AG04449 (cell line): ENCODE measurements at places on chromosomes 5 and 9.

DNA sequence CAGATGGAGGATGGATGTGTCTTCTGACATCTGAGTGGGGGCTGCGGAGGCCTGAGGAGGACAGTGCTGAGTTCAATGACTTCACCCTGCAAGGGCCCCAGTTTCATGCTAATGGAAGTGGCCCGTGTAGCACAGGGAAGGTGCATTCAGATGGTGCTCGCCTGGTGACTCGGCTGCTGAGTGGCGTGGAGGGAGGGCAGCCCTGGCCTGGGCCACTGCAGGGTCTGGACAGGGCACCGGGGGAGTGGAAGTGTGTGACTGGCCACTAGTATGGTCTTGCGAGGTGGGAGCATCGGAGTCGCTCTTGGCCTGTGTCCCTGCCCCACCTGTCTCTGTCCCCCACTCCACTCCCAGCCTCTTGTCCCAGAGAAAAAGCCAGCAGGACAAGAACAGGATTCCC is 1.7 kb upstream of the SLC9A3 start:
- no peak for DNase-seq

DNA sequence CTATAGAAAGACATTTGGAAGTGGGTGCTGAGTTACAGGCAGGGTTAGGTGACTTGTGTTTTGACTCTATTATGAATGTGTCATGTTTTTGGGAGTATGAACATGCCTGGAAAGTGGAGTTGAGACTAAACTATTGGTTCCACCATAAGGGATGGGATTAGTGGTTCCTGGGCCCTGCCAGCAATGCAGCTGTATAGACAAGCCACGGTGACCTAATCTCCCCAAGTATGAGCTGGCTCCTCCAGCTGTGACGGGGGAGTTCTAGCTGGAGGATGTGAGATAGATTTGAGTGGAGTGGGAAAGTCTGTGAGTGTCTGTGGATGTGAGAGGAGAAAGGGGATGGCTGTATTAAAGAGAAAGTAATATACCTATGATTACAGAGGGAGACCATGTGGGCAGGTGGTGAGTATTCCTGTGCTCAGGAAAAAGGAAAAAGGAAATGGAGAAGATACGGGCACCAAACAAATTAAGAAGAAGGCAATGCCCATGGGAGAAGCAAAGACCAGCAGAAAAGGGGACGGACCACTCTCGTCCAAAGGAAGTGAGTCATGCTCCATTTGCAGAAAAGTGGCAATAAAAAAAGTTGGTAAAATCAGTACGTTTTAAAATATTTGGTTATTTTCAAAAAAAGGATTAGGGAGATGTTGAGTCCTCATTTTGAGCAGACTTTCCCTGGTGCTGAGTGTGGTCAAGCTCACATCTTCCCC is 48.3 kb upstream of the ICE1 start:
- DNase-seq = no peak

DNA sequence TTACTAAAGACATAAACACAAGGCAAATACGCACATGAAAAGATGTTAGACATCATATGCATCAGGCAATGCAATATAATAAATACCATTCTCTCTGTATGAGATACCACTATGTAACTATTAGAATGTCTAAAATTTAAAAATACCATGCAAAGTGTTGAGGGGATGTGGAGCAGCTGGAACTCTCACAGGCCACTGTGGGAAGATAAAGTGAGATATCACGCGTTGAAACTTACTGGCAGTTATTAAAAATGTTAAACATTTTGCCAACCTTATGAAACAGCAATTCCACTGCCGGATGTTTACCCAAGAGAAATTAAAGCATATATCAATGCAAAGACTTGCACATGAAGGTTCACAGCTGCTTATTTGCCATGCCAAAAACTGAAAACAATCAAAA is 556.7 kb downstream of the LRRC70 start:
- DNase-seq = no peak

GRCh38 chr9:128611600-128612394 is 44.9 kb downstream of the DYNC2I2 start:
- DNase-seq = no peak

DNA sequence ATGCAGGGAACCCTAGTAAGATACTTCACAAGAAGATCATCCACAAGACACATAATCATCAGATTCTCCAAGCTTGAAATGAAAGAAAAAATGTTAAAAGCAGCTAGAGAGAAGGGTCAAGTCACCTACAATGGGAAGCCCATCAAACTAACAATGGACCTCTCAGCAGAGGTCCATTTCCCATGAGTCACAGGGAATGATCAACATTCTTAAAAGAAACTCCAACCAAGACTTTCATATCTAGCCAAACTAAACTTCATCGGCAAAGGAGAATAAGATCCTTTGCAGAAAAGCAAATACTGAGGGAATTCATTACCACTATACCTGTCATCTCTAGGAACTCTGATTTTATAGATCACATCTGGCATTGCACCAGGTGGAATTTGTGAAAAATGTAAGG is 52.9 kb upstream of the SPATA31E1 start:
- DNase-seq = no peak

DNA sequence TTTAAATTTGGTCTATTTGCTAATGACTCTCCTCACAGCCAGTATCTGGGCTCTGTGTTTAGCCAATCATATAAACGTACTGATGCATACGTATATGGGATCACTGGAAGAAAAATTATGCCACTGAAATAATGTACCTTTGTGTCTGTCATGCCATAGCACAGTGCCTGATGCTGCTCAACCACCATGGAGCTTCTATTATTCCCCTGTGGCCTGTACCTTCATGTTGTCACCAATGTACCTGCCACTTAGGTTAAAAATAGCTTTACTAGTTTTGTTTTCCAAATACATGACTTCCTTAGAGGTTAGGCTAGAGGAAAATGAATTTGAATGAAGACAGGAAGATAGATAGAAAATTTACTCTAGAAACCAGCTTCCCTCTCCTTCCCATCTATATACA is 34.6 kb downstream of the HACD4 start:
- DNase-seq = no peak

GRCh38 chr5:72606525-72606924 is 99.3 kb upstream of the ZNF366 start:
- DNase-seq = no peak

- DNase-seq = no peak
These were observed 176.1 kb downstream of the ATPSCKMT start for GRCh38 chr5:10073441-10074104.

GRCh38 chr9:129108805-129109536 is 1.6 kb downstream of the CRAT start:
- no peak for DNase-seq

- DNase-seq = peak; percentile 7
These were observed 1038.3 kb downstream of the TLE1 start for GRCh38 chr9:80651044-80651443.

- DNase-seq = no peak
These were observed 126.7 kb downstream of the SLC25A46 start for GRCh38 chr5:110865400-110866094.

DNA sequence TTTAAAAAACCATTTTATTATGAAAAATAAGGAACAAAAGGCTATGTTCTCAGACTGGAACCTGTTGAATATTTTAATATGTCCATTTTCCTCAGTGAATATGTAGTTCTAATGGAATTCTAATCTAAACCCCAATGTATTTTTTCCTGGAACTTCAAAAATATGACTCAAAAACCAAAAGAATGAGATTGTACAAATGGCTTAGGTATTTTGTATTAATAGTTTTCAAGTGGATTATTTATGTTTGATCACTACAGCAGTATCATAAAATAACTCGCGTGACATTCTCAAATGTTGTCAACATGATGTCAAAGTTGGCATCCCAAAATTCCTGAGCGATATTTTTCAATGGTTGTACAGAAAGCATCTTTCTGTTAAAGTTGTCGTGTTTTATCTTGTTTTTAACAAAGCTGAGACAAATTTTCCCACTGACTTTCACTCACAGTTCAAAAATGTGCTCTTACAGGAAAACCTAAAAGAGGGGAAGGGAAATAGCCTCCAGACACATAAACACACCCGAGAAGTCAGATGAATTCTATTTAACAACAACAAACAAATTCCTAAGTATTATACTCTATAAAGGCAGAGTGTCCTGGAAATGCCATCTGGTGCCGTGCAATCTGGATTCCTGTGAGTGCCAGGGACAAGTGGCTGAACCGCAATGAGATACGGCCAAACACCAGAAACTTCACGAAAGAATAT is 68.1 kb upstream of the TAS2R1 start:
- peak; percentile 24 for DNase-seq

- DNase-seq = no peak
These were observed 1.4 kb upstream of the GDNF start for GRCh38 chr5:37841203-37841602.

DNA sequence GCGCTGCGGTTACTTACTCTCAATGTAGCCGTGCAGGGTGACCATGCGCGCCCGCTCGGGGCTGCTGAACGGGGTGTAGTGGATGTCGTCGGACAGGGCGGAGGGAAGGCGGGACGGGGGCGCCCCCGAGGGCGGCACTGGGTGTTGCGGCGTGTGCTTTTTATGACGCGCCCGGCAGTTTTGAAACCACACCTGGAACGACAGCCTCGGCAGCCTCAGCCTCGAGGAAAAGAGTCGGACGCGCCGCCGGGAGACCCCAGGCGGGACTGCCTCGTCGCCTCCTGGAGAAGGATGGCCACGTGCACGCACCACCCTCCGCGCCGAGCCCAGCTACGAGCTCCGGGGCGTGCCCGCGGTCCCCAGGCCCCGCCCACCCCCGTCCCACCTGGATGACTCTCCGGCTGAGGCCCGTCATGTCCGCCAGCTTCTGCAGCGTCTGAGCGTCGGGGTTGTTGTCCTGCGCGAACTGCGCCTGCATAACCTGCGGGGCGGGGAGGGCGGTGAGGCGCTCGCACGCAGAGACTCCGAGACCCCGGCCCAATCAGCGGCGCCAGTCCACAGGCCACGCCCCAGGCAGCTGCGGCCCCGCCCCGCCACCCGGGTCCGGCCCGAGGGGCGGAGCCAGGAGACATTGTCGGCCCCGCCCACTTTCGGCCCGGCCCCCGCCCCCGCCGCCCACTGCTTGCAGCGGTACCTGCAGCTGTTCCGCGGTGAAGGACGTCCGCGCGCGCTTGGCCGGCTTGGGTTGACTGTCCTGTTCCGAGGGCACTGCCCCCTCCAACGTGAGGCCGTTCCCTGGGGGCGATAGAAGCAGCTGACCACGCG is 15.0 kb downstream of the LHX6 start:
- no peak for DNase-seq

GRCh38 chr9:134390947-134391318 is 64.7 kb downstream of the RXRA start:
- DNase-seq = no peak

GRCh38 chr5:151257731-151258181 is 4.8 kb downstream of the GM2A start:
- no peak for DNase-seq

- DNase-seq = no peak
These were observed 92.1 kb downstream of the PDZD2 start for GRCh38 chr5:31731016-31731415.

DNA sequence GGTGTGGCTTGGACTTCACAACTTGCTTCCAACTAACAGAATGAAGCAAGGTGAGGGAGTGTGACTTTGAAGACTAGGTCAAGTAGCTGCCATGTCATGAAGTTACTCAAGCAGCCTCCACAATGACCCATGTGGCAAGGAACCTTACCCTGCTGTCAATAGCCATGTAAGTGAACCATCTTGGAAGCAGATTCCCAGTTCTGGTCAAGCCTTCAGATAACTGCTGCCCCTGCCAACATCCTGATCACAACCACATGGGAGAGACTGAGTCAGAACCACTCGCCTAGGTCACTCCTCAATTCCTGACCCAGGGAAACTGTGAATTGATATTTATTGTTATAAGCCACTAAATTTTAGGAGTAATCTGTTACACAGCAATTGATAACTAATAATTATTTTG is 10.9 kb downstream of the ZCCHC10 start:
- DNase-seq = no peak

DNA sequence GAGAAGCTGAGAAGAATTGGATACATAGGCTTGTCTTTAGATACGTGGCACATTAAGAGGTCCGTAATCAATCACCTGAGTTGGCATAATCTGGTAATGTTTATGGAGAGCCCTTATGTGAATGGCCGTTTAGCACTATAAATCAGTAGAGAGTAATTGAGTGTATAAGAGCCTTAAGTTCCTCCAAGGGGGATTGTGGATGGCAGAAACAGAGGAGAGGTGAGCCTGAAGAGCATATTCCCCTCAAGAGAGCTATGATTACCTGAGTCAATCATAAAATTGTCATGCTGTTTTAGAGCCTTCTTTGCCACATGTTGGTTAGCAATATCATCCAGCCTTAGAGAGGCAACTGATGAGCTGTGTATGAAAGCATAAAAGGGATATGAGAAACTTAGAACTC is 58.8 kb downstream of the FOCAD start:
- DNase-seq = no peak

- DNase-seq = no peak
These were observed 57.7 kb downstream of the DUSP1 start for GRCh38 chr5:172713113-172713808.

GRCh38 chr5:159971931-159972461 is 36.9 kb upstream of the TTC1 start:
- DNase-seq = no peak

DNA sequence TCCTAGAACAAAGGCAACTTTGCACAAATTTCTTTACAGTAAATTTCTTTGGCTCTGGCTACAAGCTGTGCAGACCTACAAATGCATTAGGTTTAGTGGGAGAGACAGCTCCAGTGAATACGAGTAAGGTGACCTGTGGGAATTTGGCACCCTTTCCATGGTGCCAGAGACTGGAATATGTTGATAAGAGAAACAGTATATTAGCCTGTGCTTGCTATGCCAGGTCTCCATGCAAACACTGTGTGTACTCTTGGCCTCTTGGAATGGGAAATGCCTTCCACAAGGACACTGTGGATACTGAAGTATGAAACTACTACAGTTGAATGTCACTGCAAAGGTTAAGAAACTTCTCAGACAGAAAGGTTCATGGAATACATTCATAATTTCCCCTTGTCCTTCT is 458.5 kb downstream of the IRX1 start:
- no peak for DNase-seq

- peak; percentile 75 for DNase-seq
These were observed 219.8 kb downstream of the ARL15 start for GRCh38 chr5:54090495-54091120.

GRCh38 chr5:33941090-33941489 is 4.9 kb downstream of the RXFP3 start:
- no peak for DNase-seq

DNA sequence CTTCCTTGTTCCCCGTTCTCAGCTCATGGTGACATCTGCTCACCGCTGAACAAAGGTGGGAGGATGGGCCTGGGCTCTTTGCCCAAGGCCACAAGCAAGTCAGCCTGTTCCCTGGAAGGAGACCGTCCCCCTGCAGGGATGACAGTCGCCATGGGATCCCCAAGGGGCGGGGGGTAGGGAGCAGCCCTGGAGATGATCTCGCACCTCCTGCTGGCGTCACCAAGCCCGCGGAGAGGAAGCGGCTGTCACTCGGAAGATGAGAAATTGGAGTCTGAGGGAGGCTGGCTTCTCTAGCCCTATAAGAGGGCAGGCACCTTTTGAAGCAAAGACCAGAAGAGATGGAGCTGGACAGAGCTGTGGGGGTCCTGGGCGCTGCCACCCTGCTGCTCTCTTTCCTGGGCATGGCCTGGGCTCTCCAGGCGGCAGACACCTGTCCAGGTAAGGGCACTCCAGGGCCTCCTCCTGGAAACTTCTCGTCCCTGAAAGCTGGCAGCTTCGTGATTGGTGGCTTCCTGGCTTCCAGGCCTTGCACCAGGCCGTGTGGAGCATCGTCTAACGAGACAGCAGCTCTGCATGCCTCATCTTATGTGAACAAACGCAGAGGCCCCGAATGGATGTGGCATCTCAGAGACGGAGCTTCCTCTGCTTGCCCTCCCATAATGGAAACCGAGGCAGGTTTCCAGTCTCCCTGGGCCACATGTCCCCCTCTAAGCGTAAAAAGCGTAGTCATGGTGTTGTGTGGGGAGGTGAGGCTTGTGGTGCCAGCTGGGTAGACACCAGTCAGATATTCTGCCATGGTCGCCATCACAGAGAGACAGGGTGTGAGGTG is at the start of gene FCN2:
Gene FCN2 (plus strand): TSS at position 327 of the 829 bp plus-strand sequence. CDS start 12 bp downstream, at position 339.
- no peak for DNase-seq
